ENCODE measurements at places on chromosomes 3 and 15. TPM values are rescaled to one million over a fixed set of nuclear protein-coding genes. Genes with fewer than 3 reads are reported as not detected.

Gene TMC3
- not detected for total RNA-seq

Gene CHRFAM7A
- not detected for total RNA-seq

Gene IMPG2
- 0.08 TPM for total RNA-seq

Gene IGSF10
- 0.20 TPM for total RNA-seq

Gene SLC22A14
- 0.24 TPM for total RNA-seq

Gene DAZL
- not detected for total RNA-seq

Gene SHC4
- not detected for total RNA-seq

Gene CCNB2
- total RNA-seq = 27.0 TPM

Gene CCDC191
- 1.6 TPM for total RNA-seq

Measured in esophagus mucosa (tissue), 1 donor.